ENCODE measurements at places on chromosomes 5 and 9.

DNA sequence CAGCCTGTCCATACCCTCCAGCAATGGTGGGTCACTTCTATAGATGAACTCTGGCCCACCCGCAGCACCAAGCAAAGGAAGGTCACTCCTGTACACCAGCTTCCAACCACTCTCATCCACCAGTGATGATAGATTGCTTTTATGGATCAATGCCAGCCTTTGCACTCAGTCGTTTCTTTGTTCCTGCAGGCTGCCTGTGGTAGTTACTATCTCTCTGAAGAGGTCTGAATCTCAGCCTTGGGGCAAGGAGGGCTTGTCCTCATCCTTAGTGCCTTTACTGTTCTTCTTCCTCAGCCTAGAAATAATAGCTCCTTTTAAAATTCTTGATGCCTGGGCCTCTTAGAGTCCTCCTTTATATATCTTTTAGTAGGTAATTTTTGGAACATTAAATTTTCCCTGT lies 100.8 kb downstream of the TMC1 start:
- no peak for DNase-seq

- DNase-seq = no peak
Measured at GRCh38 chr9:38319496-38320173, 72.9 kb upstream of the ALDH1B1 start.

- peak; percentile 92 for DNase-seq
Measured at GRCh38 chr9:76654575-76654974, 109.7 kb upstream of the PCA3 start.

GRCh38 chr5:179309383-179309670 lies 35.9 kb downstream of the ADAMTS2 start:
- no peak for DNase-seq

DNA sequence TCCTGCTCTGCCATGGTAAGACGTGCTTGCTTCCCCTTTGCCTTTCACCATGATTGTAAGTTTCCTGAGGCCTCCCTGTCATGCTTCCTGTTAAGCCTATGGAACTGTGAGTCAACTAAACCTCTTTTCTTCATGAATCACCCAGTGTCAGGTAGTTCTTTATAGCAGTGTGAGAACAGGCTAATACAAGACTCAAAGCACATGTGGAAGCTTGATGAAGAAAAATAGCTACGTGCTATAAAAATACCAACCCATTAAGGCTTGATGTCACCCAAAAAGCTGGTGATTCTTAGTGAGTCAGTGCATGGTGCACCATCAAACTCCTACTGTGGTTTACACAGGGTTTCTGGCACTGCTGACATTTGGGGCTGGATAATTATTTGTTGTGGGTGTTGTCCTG lies 332.2 kb downstream of the TMEM167A start:
- DNase-seq = peak; percentile 64

GRCh38 chr9:87655731-87656130 lies 70.2 kb upstream of the CTSL start:
- DNase-seq = no peak
